ENCODE measurements at places on chromosomes 12 and 14.

DNA sequence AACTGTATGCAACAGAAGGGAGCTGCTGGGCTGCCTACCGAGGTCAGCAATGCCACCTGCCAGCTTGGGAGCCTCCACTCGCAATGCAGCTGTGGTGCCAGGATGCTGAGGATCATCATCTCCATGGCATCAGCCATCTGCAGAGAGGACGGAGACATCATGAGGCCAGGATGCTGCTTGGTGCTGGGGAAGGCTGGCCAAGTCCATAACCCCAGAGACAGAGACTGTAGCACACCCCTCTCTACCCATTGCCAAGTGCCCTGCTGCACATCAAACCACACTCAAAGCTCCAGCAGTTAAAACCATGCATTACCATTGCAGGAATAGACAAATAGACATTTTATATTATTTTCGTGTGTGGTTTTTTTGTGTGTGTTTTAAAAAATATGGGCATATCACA, 43.5 kb downstream of the SVOP start:
- DNase-seq = no peak

GRCh38 chr12:10363658-10363913, 26.3 kb downstream of the KLRK1 start:
- peak; percentile 76 for DNase-seq

DNA sequence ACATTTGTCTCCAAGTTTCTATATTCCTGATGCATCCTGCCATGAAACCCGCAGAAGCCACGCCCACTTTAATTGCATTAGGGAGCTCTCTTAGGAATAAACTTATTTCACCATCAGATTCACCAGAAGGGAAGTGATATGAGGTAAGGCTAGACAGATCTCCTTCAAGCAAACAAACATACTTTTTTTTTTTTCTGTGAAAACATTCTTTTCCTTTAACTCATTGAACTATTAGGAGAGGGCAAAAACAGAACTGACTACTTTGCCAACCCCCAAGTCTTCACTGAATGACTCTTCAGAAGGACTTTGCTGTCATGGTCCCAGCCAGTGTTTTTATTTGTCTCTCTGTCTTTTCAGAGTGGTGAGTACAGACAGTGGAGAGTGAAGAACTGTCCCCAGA, 48.4 kb downstream of the GTF2A1 start:
- no peak for DNase-seq

- DNase-seq = peak; percentile 17
Measured at GRCh38 chr14:104749111-104749649, 3.8 kb upstream of the SIVA1 start.

GRCh38 chr12:110310763-110311162, 29.7 kb downstream of the ATP2A2 start:
- no peak for DNase-seq

GRCh38 chr12:20184514-20184913, 183.8 kb upstream of the PDE3A start:
- DNase-seq = no peak

DNA sequence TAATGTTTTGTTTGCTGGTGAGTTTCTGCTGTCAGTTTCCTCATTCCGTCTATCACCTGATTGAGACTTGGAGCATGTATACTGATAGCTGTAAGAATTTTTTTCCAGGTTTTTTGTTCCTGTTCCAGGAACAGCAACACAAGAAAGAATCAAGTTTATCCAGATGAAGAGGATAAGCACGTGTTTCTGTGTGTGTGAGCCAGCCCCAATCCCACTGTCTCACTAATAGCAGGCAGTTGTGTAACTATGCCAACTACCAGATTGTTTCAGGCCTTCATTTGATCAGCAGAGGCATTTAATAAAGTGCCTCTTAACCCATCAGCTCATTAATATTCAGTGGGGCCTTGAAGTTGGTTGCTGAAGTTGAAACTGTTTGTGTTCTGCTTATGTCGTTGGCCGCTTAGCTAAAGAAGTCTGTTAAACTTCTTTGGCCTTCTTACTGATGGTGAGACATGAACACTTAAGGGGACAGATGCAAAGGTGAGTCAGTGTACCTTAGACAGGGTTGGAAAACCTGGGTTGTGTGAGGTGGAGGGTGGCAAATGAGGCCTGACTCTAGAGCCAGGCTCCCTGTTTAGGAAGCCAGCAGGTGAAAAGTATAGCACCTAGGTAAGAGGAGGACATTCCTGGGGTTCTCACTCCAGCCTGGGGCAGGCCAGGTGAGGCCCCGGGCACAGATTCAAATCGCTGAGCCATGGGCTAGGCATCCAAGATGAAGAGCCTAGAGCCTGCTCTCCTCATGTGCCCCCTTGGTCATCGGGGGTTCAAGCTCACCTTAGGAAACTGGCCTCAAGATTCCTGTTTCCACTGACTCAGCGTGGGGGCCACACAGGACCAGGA, 3.7 kb downstream of the ANKRD13A start:
- no peak for DNase-seq

DNA sequence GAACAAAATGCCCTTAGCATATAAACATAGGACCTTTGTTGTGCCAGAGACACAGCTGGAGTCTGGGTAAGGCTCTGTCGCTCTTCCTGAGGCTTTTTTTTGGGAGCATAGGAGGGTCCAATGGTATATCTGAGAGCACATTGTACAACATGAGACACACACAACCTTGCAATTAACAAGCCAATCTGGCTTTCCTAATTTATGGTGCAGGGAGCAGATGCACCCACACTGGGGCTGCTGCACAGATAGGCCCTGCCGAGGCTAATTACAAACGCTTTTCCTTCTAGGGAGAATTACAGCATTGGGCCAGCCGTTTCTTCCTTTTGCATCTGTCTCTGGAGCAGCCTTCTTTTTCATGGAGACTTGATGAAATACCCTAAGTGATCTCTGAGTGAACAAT, 75.0 kb upstream of the OVCH1 start:
- no peak for DNase-seq

DNA sequence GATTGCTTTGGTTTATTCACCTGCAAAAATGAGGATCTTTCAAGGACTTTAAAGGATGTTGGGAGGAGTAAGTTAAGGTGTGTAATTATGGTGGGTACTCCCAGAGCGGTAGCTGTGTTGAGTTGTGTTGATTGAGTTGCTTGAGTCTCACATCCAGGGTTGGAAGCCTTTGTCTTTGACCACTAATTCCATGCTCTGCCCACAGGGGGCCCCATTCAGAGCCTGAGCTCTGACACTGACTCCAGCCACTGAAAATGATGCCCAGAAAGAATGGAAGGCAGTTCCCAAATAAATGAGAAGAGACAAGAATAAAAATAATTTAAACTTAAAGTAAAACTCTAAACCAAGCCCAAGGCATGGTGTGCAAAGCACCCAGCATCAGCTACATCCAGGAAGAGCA, 237.4 kb upstream of the PWP1 start:
- DNase-seq = peak; percentile 34

- DNase-seq = no peak
Measured at GRCh38 chr14:54309615-54310014, 87.2 kb upstream of the CDKN3 start.

GRCh38 chr14:53692451-53692850, 264.2 kb downstream of the BMP4 start:
- no peak for DNase-seq

GRCh38 chr12:81809829-81810595, 50.9 kb upstream of the PPFIA2 start:
- DNase-seq = no peak

DNA sequence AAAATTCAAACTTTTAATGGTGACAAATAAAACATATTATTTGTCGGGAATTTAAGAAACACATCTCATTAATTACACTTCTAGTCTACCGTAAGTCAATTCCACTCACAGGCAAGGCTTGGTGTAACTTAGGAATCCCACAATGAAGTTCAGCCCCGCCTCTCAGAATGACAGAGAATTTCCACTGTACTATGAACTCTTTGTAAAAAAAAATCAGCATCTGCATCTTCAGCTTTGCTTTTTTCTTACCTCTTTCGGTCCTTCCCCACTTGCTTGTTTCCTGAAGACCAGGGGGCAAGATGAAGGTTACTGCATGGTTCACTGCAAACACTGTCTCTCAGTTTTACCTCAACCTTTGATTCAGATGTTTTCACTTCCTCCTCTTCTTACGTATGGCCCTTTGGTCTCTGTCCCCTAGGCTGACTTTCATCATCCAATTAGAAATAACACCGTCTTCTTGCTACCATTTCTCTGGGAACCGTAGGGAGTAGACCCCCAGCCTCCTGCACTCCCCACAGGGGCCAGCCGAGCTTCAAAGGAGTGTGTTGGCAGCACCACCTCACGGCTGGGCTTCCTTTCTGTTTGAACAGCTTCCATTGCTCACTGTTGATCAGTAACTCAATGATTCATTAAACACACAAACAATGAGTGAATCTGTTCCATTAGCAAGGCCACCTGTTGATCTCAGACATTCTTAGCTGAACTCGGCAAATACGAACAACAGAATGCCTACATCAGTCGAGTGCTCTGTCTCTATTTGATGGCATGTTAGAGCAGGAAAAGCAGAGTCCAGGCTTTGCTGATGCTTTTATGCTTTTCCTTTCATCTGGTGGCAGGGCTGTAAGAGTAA, 343.0 kb downstream of the BMP4 start:
- peak; percentile 98 for DNase-seq

DNA sequence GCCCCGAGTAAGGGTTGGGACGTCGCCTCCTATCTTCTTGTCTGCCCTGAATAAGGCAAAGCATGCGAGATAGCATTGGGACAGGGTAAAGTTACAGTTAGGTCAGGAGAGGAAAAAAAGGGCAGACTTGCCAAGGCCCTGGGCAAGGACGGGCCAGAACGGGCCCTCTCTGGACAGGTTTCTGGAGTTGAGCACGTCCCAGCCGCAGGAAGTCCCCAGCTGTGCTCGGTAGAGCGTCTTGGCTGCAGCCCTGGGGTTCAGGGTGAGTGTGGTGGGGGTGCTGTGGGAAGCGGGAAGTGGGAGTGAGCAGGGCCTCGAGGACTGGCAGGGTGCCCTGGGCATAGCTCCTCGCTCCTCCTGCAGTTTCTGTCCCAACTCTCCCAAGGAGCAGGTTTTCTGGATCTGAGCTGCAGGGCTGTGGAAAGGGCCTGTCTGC, 5.4 kb downstream of the RPS6KL1 start:
- DNase-seq = no peak

Measured in DMS53 (cell line).